ENCODE measurements at places on chromosomes 16 and 17.
A peak's percentile ranks its signal among the peaks of the same experiment; 100 is the strongest.

GRCh38 chr17:37094391-37094790 is 145.6 kb downstream of the AATF start:
- DNase-seq: no peak

GRCh38 chr17:69637446-69638156 is 223.1 kb downstream of the MAP2K6 start:
- DNase-seq: peak; percentile 31

- no peak for DNase-seq
Observed at GRCh38 chr17:49590874-49591273, 15.2 kb downstream of the NXPH3 start.

DNA sequence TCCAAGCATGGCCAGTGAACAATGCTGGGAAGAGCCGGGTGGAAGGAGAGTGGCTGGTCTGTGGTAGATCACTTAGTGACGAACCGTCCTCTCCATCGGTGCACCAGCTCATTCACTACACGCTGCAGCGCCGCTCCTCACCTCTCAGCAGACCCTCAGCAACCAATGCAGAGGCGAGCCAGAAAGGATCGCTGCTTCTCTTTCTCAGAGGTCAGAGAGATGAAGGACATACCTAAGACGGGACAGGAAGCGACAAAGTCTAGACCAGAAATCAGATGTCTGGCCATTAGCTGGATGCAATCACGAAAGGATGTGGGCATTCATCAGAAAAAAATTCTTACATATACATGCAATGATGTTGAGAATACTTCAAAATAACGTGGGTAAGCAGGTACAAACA is 26.9 kb downstream of the NSMCE1 start:
- DNase-seq: no peak

- DNase-seq: no peak
Observed at GRCh38 chr17:63881935-63882601, at the start of gene GH2. Gene GH2 (minus strand): TSS chr17:63881944. CDS start chr17:63881801, 143 bp downstream.

GRCh38 chr17:76884995-76885893 is 17.0 kb downstream of the MGAT5B start:
- DNase-seq: no peak

GRCh38 chr17:68910251-68910705 is 44.9 kb downstream of the ABCA8 start:
- DNase-seq: peak; percentile 2

GRCh38 chr17:59725691-59726090 is 18.2 kb downstream of the VMP1 start:
- DNase-seq: no peak

GRCh38 chr16:57749101-57749692 is 13.6 kb downstream of the KATNB1 start:
- DNase-seq: no peak

GRCh38 chr16:49441366-49441780 is 67.8 kb downstream of the C16orf78 start:
- DNase-seq: no peak

DNA sequence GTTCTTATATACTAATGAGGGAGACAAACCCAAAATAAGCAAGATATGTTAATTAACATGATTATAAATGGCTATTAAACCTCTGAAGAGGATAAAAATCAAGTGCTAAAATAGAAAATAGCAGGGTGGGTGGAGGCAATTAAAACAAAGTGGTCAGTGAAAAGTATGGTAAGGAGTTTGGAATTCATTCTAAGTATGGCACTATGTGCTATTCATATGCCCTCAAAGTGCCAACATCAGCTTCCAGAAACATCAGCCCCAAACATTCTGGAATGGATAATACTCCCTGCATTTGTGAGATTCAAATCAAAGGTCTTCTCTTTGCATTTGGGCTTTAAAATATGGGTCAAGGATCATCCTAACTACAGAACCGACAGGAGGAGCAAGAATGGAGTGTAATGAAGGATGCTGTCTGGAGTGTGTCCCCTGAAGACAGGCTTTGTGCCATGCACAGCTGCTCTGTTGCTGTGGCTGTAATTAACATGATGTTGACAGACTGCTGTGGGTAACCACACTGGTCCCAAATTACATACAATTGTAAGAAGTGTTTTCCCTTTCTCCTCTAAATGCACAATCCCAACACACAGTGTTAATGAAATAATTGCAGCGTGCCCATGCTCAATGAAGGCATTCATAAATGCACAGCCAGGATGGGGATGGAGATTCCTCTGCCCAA is 93.1 kb downstream of the VAT1L start:
- DNase-seq: no peak

DNA sequence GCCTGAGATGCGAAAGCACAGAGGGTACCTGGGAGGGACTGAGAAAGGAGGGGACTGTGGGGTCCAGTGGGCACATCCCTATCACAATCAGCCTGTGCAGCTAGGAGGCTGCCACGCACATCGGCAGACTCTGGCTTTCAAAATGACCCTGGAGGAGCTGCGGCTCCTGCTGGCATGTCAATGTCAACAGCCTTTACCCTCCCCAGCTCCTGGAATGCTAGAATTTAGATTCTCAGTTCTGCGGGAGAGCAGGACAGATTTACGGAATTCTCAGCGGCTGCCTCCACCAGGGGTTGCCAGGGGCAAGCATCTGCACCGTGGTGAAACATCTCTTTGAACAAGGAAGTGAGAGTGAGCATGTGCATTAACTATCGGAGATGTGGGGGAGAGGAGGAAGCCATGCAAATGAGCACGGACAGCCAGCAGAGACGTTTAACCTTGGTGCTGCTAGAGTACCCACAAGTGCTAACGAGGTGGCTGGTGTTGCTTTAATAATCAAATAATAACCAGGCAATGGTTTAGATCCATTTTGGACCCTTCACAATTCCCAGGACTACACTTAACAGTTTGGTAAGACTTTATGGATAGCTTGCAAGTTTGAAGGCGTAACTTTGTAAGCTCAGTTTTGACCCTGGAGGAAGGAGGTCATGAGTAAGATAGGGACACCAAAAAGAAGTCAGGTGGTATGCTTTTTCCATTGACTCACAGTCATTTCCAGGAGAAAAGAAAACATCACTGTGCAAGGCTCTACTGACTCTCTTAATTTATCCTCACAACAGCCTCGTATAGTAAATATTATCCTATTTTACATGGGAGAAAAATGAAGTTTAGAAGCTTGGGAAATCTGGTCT is 54.1 kb downstream of the XYLT1 start:
- DNase-seq: no peak

DNA sequence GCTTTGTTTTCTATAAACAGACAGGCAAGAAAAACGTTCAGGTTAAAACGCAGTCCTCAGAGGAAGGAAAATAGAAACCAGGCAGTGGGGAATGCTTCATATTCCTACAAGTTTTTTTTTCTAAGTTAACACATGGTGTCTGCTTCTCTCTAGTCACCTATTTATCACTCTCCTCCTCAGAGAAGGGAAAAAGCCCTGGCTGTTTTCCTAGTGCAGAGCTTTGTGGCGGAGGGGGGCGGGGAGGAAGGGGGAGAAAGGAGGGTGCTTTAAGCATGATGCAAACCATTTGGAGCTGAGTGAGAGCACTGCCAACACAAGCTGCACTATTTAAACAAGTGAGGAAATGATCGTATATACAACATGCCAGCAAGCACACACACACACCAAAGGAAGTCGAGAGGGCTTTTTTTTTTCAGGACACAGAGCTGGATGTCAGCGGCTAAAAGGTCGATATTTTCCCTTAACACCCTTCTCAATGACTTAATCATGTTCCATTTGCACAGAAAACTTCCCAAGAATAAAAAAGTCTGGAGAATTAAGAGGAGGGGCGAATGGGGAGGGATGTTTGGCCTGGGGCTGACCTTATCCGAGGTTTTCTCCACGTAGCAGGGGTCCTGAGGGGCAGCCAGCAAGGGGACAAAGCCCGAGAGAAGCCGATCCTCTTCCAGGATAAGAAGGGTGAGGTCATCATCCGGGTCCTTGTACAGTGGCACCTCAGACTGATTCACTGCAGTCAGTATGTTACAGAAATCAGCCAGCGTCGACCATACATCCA is 117.4 kb downstream of the HIC1 start:
- DNase-seq: peak; percentile 97

GRCh38 chr17:58870747-58871146 is 115.1 kb downstream of the PPM1E start:
- DNase-seq: no peak

DNA sequence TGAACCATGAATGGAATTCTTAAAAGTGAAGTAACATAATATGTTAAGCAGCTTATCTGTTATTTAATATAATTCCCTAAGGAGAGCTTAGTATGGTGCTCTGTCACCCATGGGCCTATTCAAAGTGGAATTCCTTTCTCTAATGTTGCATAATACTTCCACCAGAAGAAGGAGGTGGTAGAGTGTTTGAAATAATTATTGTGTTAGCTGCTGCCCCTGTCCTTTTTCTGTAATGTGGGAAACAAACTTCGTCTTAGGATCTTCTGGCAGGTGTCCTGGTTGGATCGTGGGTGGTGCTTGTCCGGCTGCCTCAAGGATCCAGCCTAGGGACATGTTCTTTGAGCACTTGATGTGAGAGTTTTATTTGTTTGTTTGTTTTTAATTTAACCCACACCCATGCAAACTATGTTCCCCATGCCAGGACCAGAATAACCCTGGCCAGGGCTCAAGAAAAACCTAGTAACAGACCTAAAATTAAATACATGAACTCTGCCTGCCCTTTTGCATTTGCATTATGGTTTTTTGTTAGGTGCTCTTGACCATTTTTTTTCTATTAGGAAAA is 46.1 kb downstream of the ZNRF1 start:
- DNase-seq: no peak

DNA sequence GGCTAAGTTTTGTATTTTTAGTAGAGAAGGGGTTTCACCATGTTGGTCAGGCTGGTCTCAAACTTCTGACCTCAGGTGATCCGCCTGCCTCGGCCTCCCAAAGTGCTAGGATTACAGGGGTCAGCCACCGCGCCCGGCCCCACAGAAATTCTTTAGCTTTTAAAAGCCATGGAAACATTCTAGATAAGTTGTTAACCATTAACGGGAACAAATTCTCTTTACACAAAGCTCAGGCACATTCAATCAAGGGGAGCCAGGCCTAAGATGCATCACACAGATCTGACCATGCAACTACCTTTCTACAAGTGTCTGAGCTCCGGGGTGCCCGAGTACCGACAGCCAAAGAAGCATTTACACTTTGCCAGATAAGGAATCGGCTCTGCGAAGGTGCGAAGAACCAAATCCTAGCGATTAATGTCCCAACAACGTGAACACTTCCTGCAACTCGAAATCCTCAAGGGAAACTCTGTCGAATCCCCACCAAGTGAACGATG is 1.0 kb downstream of the EMC8 start:
- DNase-seq: no peak

GRCh38 chr16:86740906-86741799 is 162.8 kb downstream of the FOXL1 start:
- peak; percentile 79 for DNase-seq

DNA sequence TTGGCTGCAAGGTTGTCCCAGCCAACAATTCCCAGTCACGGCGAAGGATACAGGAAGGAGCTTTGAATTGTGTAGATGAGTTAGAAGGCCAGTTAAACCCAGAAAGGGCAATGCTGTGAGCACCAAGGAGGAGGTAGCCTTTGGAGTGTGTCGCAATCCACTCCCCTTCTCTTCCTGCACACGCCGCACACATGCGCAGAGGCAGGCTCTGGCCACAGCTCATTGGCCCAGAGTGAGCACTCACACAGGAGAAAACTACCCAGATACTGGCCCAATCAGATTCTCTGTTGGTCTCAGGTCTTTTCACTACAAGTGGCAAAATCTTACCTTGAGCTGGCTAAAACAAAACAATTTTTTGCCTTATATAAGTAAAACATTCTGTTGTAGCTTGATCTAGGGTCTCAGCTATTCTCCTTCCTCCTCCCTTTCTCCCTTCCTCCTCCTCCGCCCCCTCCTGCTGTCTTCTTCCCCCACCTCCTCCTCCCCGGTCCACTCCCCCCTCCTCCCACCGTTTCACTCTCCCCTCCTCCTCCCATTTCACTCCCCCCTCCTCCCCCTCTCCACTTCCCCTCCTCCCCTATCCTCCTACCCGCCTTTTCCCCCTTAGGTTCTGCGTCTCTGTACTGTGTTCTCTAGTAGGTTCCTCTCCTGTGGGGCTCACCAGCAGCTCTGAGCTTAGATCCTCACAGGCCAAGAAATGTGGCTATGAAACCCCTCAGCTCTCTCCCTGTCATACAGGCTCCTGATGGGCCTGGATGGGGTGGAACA is 344.9 kb downstream of the CPPED1 start:
- no peak for DNase-seq

- no peak for DNase-seq
Observed at GRCh38 chr16:11909653-11910545, 5.9 kb downstream of the GSPT1 start.

DNA sequence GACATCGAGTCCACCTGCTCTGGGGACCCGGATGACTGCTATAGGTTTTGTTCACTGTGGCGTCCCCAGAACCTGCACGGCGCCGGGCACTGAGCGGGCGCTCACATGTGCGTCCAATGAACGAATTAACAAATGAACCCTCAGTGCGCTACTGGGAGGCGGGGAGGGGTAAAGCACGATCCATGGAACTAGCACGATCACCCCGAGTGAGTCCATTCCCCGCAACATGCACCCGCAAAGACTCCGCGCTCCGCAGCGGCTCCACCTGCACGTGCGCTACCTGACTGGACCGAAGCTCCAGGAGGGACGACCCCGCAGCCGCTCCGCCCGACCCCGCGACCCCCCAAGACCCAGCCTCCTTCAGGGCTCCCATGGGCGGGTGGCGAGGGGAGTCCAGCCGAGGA is 491 bp downstream of the TRAP1 start:
- no peak for DNase-seq

DNA sequence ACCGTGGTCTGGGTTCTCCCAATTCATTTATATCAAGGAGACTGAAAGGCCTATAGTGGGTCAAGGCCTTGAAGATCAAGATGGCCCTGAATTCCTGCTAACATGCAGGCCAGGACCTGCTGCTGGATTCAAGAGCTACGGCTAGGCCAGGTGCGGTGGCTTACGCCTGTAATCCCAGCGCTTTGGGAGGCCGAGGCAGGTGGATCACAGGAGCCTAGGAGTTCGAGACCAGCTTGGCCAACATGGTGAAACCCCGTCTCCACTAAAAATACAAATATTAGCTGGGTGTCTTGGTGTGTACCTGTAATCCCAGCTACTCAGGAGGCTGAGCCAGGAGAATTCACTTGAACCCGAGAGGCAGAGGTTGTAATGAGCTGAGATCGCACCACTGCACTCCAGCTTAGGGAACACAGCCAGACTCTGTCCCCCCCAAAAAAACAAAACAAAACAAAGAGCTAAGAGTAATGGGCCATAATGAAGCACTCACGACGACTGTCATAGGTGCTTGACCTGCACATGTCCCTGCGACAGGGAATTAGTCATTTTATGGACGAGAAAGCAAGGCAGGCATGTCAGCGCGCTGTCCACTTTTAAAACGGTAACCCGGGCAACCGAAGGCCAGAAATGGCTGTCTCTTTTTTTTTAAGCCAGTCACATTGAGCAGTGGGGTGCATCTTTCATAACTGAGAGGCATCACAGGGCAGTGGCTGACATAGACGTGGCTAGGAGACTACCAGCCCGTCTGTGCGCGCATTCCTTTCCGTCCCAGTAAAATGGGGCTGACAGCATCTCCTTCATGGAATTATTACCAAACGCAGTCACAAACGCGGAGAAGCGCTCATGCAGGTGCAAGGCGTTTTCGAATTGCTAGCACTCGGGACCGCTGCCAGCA is 1.0 kb upstream of the FBRS start:
- no peak for DNase-seq

All from non-pigmented ciliary epithelial cell (primary cell).